ENCODE measurements at places on chromosomes 12 and 14.

GRCh38 chr12:20382117-20382516 is 13.8 kb downstream of the PDE3A start:
- DNase-seq, result no peak

- DNase-seq, result no peak
Measured at GRCh38 chr12:66915306-66915904, 236.5 kb upstream of the GRIP1 start.

GRCh38 chr14:73824536-73824935 is 27.1 kb upstream of the PTGR2 start:
- DNase-seq, result no peak

DNA sequence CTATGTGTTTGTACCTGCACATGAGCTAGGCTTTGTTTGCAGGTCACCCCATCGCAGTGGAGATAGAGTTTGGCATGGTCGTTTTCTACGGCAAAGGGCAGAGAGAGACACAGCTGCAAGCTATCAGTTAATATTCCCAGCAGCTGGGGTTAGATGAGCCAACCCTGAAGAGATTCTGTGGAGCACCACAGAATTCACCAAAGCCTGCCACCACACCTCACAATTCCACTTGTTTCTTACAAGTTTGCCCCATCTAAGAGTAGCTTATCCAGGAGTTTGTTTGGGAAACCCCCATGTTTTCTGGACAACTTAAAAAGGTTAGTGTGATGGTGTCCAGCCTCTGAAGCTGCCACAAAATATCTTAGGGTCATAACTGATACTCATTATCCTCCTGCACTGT is 20.0 kb upstream of the HIF1A start:
- DNase-seq, result no peak

DNA sequence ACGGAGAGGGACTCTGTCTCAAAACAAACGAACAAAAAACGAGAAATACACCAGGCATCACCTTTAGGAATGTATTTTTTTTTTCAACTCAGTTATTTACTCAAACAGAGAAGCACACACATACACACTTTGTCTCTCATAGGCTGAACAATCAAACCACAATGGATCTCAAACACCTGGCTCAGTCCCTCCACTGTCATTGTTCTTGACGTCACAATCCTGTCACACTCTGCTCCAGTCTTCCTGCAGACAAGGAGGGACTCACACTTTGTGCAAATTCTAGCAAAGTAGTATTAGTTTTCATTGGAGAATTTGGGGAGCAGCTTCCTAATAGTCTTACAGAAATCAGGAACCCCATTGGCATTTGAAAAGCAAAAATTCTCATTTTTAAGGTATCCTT is 727.8 kb downstream of the BCL11B start:
- no peak for DNase-seq

DNA sequence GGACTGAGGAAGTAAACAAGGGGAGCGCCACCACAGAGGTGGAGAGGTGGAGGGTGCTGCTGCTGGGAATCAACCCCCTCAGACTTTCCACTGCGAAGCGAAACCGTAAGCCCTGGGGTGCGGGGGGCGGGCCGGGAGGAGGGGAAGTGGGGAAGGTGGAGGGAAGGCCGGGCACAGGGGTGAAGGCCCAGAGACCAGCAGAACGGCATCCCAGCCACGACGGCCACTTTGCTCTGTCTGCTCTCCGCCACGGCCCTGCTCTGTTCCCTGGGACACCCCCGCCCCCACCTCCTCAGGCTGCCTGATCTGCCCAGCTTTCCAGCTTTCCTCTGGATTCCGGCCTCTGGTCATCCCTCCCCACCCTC is at the start of gene LAG3:
LAG3 (plus strand) TSS at position 190 of the 365 bp plus-strand sequence. CDS start 333 bp downstream, outside the sequence.
- no peak for DNase-seq

GRCh38 chr14:62626416-62626815 is 418.8 kb downstream of the KCNH5 start:
- DNase-seq, result no peak

GRCh38 chr14:95370076-95370475 is 50.4 kb upstream of the CLMN start:
- DNase-seq, result no peak

DNA sequence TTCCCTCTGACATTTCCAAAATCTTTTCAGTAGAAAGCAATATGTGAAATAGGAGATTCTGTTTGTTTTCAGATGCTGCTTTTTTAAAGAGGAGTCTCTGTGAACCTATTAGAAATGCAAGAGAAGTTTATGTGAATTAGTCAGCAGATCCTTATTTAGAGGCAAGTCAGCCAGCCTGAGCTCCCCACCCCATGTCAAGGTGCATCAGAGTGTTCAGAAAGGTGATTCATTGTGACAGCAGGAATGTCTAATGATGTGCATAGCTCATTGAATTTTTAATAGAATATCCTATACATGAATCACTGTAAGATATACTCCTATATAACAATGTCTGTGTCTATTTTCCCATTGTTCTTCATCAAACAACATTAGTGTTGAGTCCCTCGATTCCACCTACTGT is 1222.4 kb upstream of the USP15 start:
- DNase-seq, result no peak

DNA sequence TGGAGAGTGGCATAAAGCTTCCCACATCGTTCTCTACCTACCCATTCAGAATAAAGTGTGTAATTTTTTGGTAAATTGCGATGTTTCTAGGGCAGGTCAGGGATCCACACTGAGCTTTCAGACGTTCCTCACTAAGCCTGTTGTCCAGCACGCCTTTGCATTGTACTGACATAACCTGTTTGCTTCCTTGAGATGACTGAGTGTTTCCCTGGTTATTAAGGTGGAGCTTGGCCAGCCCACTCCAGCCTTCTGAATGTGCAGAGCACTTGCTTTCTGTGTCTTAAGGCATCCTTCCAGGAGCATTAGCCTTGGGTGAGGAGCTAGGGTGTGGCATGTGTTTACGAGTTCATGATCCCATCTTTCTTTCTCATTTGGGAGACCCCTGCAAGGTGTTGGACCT is 96.4 kb downstream of the TMEM260 start:
- DNase-seq, result no peak

GRCh38 chr12:716506-716905 is 35.9 kb upstream of the WNK1 start:
- no peak for DNase-seq

GRCh38 chr12:61821381-61821780 is 438.8 kb upstream of the USP15 start:
- DNase-seq, result no peak

DNA sequence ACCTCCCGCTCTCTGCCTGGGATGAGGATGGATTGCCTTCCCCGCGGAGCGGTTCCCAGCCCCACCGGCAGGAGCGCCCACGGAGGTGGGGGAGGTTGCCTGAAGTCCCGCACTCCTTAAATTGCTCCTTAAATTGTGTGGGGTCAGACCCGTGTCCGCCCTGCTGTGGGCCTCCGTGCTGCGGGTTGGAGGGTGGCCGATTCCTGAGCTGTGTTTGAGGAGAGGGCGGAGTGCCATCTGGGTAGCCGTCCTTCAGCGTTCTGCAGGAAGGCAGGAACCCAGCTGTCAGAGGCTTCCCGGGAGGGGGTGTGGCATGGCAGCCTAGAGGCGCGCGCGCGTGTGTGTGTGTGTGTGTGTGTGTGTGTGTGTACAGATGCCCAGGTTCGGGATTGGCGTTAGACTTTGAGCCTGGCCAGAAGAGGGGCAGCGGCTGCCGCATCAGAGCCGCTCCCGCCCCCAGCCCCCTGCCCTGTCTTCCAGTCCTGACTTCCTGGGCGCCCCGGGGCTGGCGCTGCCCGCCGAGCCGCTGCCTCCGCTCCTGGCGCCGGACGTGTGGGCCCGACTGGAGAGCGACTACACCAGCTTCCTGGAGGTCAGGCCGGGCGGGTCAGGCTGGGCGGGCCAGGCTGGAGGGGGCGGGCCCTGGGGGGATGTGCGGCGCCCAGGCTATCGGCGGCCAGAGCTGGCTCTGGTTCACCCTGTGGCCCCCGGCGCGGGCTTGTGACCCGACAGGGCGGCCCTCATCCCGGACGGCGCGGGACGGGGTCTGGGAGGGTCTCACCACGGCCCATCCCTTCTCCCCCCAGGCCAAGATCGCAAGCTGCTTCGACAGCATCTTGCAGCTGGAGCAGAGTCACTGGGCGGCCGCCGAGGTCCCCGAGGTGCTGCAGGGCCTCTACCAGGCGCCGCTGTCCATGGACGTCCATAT is 9.2 kb downstream of the EXOC3L4 start:
- DNase-seq, result no peak
